ENCODE measurements at places on chromosomes 1 and 21.

DNA sequence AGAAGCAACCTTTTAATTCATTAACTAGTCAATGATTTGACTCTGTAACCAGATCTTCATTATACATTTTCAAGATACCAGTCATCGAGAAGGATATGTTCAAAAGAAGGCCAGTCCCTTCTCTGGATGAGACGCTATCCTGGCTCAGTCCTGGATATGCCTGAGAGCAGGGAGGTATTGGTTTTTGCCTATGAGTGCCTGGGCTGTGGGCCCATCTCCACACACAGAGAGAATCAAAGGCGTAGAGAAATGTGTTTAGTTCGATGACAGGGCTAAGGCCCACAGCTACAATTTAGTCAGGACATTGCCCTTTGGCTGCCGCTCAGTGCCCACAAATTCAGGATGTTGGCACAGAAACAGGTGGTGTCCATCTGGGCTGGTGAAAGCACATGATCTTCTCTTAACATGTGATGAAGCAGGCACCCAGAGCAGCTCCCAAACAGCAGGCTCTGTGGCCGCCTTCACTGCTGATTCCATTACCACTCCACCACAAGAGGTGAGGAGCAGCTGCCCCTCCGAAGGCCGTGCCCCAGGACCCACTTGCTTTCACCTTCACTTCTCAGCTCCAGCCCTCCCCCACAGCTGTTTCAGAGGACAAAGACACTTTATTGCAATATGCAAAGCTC is 24.7 kb downstream of the ACKR1 start:
- no peak for DNase-seq

DNA sequence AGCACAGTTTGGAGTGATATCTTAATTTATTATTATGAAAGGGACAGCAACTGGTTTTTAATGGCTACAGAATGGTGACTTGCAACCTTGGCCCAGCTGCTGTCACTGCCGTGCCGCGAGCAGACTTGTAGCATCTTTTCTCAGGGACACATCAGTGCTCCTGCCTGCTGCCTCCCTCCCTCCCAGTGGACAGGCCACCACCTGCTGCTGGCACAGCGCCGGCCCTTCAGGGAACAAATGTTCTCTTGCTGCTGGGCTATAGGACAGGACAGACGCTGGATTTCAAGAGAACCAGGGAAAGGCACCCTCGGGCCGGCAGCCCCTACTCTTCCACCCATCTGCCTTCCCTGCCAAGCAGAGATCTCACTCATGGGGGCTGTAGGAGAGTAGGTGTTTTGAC is 413.8 kb upstream of the NFIA start:
- DNase-seq, result no peak

DNA sequence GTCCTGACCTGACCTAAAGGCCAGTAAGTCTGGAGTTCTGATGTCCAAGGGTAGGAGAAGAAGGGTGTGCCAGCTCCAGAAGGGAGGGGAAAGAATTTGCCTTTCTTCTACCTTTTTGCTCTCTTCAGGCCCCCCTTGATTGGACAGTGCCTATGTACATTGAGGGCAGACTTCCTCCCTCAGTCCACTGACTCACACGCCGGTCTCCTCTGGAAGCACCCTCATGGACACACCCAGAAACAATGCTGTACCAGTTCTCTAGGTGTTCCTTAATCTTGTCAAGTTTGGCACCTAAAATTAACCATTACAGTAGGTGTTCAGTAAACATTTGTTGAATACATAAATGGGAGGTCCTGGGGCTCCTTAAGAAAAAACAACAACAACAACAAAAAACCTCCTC is 51.0 kb upstream of the POU2F1 start:
- no peak for DNase-seq

- no peak for DNase-seq
Measured at GRCh38 chr1:43241413-43241836, 28.4 kb upstream of the TMEM125 start.

DNA sequence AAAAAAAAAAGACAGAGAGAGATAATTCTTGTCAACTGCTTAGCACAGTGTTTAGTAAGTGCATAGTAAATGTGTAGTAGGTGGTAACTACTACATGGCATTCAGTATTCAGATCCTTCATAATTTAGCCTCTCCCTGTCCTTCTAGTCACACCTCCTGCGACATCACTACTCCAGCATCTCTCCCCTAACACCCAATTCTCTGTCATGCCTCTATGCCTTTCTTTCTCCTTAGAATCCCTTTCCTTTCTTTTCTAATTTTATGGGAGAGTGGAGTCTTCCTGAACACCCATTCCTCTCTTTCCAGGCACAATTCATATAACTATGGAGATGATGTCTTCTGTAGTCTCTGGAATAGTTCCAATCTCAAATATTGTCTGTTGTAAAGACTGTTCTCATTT is 3.9 kb upstream of the VPS72 start:
- no peak for DNase-seq

- no peak for DNase-seq
Measured at GRCh38 chr1:29798699-29799566, 562.6 kb downstream of the PTPRU start.

GRCh38 chr1:153506831-153507413 is 28.9 kb downstream of the S100A6 start:
- no peak for DNase-seq

All from stimulated activated CD4-positive, alpha-beta T cell treated with anti-CD3 and anti-CD28 coated beads, Interleukin-1b, Interleukin-23, amount 100 ng/mL, for 1 hour (primary cell).